ENCODE measurements at places on chromosomes 3 and 15.
A peak's percentile ranks its signal among the peaks of the same experiment; 100 is the strongest.

- H3K27me3 ChIP-seq = peaks cover 10% of the 10 kb centered on the region
- H3K36me3 ChIP-seq = no peaks in the 10 kb centered on the region
- H3K4me3 ChIP-seq = peak overlapping the region; percentile 64
- H3K4me1 ChIP-seq = peaks cover 6% of the 10 kb centered on the region
- H3K27ac ChIP-seq = no peak overlapping the region
- peak; percentile 21 for DNase-seq
Measured at GRCh38 chr15:66654739-66655375, 47.2 kb upstream of the SMAD6 start.

- peaks cover 92% of the 10 kb centered on the region for H3K4me1 ChIP-seq
- H3K27me3 ChIP-seq = no peaks in the 10 kb centered on the region
- peak overlapping the region; percentile 74 for H3K4me3 ChIP-seq
- DNase-seq = no peak
- H3K36me3 ChIP-seq = peaks cover 37% of the 10 kb centered on the region
- peak overlapping the region; percentile 76 for H3K27ac ChIP-seq
Measured at GRCh38 chr3:152383136-152383606, 114.4 kb downstream of the MBNL1 start.

DNA sequence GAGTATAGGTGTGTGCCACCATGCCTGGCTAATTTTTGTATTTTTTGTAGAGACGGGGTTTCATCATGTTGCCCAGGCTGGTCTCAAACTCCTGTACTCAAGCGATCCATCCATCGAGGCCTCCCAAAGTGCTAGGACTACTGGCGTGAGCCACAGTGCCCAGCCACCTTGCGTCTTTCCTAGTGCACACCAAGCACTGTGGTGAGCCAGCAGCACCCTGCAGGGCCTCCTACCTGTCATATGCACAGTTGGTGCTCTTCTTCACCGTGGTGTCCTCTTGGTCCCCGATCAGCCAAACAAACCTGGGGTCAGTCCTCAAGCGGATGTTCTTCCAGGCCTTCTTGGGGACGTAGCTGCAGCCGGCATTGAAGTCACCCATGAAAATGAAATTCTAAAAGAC, 13.2 kb downstream of the DNASE1L3 start:
- no peak for DNase-seq
- H3K4me1 ChIP-seq = peaks cover 6% of the 10 kb centered on the region
- H3K27me3 ChIP-seq = no peaks in the 10 kb centered on the region

GRCh38 chr3:183317271-183317670, 64.2 kb downstream of the B3GNT5 start:
- DNase-seq = no peak
- H3K4me3 ChIP-seq = no peak overlapping the region
- H3K27me3 ChIP-seq = peaks cover 3% of the 10 kb centered on the region
- H3K36me3 ChIP-seq = no peaks in the 10 kb centered on the region
- H3K4me1 ChIP-seq = peaks cover 11% of the 10 kb centered on the region
- H3K27ac ChIP-seq = no peak overlapping the region

DNA sequence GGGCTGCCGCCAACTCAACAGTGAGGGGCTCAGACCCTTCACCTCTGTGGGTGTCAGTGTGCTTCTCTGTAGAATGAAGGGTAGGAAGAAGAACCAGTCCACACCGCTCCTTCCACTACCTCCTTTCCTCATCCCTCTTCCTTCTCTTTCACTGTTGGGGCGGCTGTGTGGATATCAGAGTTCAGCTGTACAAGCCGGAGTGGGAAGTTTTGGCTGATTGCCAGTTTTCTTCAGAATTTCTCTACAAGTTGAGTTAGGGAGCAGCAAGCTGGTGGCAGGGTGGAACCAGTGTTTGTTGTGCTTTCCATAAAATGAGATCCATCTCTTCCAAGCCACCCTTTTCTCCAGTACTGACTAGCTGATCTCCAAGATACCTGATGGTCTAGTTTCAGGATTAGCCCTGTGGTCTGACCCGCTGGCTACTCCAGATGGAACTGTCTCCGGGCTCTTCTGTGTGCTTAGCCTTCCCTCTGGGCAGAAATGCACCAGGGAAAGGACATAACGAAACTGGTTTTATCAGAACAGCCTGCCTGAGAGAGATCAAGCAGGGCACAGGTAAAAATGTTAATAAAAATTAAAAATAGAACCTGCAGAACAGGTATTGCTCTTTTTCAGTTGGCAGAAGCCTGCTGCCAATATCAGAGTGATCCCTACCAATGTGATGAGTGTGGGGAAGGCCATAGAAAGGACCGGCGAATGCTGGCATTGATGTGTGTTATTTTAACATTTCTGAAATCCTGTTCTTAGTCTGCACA, 169.9 kb upstream of the TSC22D2 start:
- H3K27ac ChIP-seq = no peak overlapping the region
- H3K4me1 ChIP-seq = no peaks in the 10 kb centered on the region
- H3K27me3 ChIP-seq = peaks cover 5% of the 10 kb centered on the region
- no peak for DNase-seq

DNA sequence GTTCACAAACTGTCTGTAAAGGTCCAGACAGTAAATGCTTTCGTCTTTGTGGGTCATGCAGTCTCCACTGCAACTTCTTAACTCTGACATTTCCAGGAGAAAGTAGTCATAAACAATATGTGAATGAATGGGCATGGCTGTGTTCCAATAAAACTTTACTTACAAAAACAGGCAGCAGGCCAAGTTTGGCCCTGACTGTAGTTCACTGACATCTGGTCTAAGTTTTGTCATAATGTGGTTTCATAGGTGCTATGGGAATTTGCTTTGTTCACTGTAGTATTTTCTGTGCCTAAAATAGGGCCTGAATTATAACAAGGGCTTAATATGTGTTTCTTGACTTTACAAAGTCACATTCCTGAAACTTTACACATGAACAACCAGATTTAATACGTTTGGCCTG, 186.0 kb upstream of the KBTBD8 start:
- H3K27me3 ChIP-seq = peaks cover 4% of the 10 kb centered on the region
- H3K4me1 ChIP-seq = peaks cover 1% of the 10 kb centered on the region
- no peak overlapping the region for H3K4me3 ChIP-seq
- DNase-seq = no peak
- no peaks in the 10 kb centered on the region for H3K36me3 ChIP-seq
- no peak overlapping the region for H3K27ac ChIP-seq

- H3K4me1 ChIP-seq = no peaks in the 10 kb centered on the region
- H3K27ac ChIP-seq = no peak overlapping the region
- H3K27me3 ChIP-seq = peaks cover 8% of the 10 kb centered on the region
- H3K36me3 ChIP-seq = no peaks in the 10 kb centered on the region
Measured at GRCh38 chr3:104554425-104554824, 812.3 kb upstream of the ALCAM start.

GRCh38 chr3:131795390-131796090, 239.3 kb downstream of the CPNE4 start:
- H3K36me3 ChIP-seq = no peaks in the 10 kb centered on the region
- no peak overlapping the region for H3K27ac ChIP-seq
- H3K27me3 ChIP-seq = peaks cover 12% of the 10 kb centered on the region

DNA sequence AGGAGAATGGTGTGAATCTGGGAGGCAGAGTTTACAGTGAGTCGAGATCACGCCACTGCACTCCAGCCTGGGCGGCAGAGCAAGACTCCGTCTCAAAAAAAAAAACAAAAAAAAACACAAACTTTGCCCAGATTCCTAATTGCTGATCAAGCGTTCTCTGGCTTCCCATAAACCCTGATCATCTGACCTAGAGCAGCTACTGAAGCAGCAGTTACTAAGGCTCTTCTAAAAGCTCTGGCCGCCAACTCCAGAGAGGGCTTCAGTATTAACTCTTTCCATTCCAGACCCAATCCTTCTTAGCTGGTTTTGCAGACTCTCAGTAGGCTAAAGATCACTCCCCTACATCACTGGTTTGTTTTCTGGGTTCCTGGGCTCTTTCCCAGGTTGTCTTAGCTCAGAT, 201.6 kb downstream of the IGSF11 start:
- peaks cover 32% of the 10 kb centered on the region for H3K27me3 ChIP-seq
- H3K27ac ChIP-seq = no peak overlapping the region
- DNase-seq = no peak
- no peaks in the 10 kb centered on the region for H3K4me1 ChIP-seq

GRCh38 chr15:31974855-31975829, 55.2 kb upstream of the CHRNA7 start:
- no peak overlapping the region for H3K27ac ChIP-seq
- no peaks in the 10 kb centered on the region for H3K36me3 ChIP-seq

GRCh38 chr15:36432161-36432560, 147.3 kb upstream of the CDIN1 start:
- no peaks in the 10 kb centered on the region for H3K4me1 ChIP-seq
- H3K4me3 ChIP-seq = no peak overlapping the region
- no peak for DNase-seq
- no peaks in the 10 kb centered on the region for H3K36me3 ChIP-seq
- no peak overlapping the region for H3K27ac ChIP-seq

- no peak overlapping the region for H3K4me3 ChIP-seq
- no peak overlapping the region for H3K27ac ChIP-seq
- no peaks in the 10 kb centered on the region for H3K27me3 ChIP-seq
- no peaks in the 10 kb centered on the region for H3K4me1 ChIP-seq
Measured at GRCh38 chr3:193665370-193665989, 72.5 kb downstream of the OPA1 start.

GRCh38 chr15:90807074-90807785, 61.2 kb upstream of the FURIN start:
- H3K27me3 ChIP-seq = no peaks in the 10 kb centered on the region
- H3K36me3 ChIP-seq = peaks cover 42% of the 10 kb centered on the region
- no peak overlapping the region for H3K4me3 ChIP-seq
- peak overlapping the region; percentile 56 for H3K27ac ChIP-seq
- DNase-seq = no peak

GRCh38 chr3:25663347-25663868, 1.3 kb downstream of the TOP2B start:
- H3K27me3 ChIP-seq = no peaks in the 10 kb centered on the region
- peak overlapping the region; percentile 98 for H3K27ac ChIP-seq
- H3K4me1 ChIP-seq = peaks cover 54% of the 10 kb centered on the region
- DNase-seq = no peak

GRCh38 chr3:165837058-165837525, at the start of gene BCHE:
Gene BCHE, minus strand, starts transcription at chr3:165837423. Its CDS starts 6,390 bp downstream, at chr3:165831033.
- H3K27me3 ChIP-seq = no peaks in the 10 kb centered on the region
- no peak within 1 kb of the TSS for H3K4me3 ChIP-seq

- H3K27ac ChIP-seq = no peak overlapping the region
- H3K4me3 ChIP-seq = no peak overlapping the region
- peaks cover 12% of the 10 kb centered on the region for H3K27me3 ChIP-seq
Measured at GRCh38 chr15:73818308-73818985, 54.9 kb upstream of the TBC1D21 start.

GRCh38 chr15:72967811-72968530, 84.3 kb upstream of the NEO1 start:
- H3K27me3 ChIP-seq = peaks cover 24% of the 10 kb centered on the region
- no peak for DNase-seq
- H3K4me1 ChIP-seq = peaks cover 14% of the 10 kb centered on the region
- no peak overlapping the region for H3K27ac ChIP-seq
- H3K36me3 ChIP-seq = no peaks in the 10 kb centered on the region

GRCh38 chr15:41484937-41485625, 8.6 kb upstream of the ITPKA start:
- no peak overlapping the region for H3K4me3 ChIP-seq
- H3K27me3 ChIP-seq = no peaks in the 10 kb centered on the region
- H3K36me3 ChIP-seq = no peaks in the 10 kb centered on the region
- peaks cover 1% of the 10 kb centered on the region for H3K4me1 ChIP-seq
- H3K27ac ChIP-seq = no peak overlapping the region

DNA sequence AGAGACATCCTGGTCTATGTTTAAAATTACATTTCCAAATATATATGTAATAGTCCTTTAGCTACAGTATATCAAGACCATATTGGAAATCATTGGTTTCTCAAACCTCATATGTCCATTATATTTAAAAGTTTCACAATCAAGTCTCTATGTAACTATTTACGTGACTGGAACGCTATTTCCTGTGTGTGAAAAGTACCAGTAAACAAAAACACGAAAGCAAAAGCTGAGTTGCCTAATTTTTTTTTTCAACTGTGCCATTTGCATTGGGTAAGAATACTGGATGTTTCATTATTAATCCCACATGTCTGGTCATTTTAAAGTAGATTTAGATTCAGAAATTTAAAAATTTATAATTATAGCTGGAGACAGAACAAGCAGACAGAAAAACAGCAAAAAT, 381.4 kb downstream of the TBC1D5 start:
- H3K36me3 ChIP-seq = peaks cover 13% of the 10 kb centered on the region
- H3K4me3 ChIP-seq = no peak overlapping the region
- no peaks in the 10 kb centered on the region for H3K27me3 ChIP-seq
- no peak overlapping the region for H3K27ac ChIP-seq
- DNase-seq = no peak
- H3K4me1 ChIP-seq = no peaks in the 10 kb centered on the region

DNA sequence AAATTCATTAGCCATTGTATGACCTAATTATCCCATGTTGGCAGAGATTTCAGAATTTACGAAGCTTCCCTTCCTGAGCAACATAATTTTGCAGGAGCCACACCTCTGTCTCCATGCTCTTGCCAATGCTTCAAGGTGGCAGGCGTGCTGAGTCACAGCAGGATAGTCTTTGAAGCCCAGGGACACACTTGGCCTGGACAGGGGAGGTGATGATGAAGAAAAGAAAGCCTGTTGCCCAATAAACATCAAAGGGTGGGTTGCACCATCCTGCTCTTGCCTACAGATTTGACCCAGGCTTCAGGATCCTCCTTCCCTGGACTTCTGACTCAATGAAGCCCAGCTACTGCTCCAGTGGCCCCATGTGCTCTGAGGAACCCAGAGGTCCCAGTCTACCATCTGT, 117.1 kb downstream of the MINAR1 start:
- no peak overlapping the region for H3K27ac ChIP-seq
- H3K4me1 ChIP-seq = no peaks in the 10 kb centered on the region
- no peak overlapping the region for H3K4me3 ChIP-seq
- H3K27me3 ChIP-seq = peaks cover 17% of the 10 kb centered on the region

GRCh38 chr15:91214675-91215590, 114.9 kb downstream of the SV2B start:
- H3K27ac ChIP-seq = no peak overlapping the region
- no peak overlapping the region for H3K4me3 ChIP-seq
- no peaks in the 10 kb centered on the region for H3K36me3 ChIP-seq
- DNase-seq = no peak

DNA sequence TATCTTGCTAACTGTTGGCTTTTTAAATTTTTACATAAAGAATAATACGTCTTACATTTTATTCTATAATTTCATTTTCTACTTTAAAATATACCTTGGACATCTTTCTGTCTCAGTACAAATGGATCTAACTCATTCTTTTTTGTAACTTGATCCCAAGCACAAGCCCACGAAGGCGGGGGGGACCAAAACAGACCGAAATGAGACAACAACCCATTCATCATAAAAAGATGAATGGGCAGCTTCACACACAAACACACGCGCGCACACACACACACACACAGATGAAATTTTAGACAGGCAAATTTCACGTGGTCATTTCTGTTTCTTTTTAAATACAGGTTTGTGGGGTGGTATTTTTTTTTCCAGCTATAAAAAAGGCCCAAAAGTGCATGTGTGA, 271.3 kb upstream of the TOPAZ1 start:
- no peak overlapping the region for H3K4me3 ChIP-seq
- no peaks in the 10 kb centered on the region for H3K36me3 ChIP-seq

- peaks cover 29% of the 10 kb centered on the region for H3K4me1 ChIP-seq
- peak overlapping the region; percentile 93 for H3K4me3 ChIP-seq
- no peaks in the 10 kb centered on the region for H3K27me3 ChIP-seq
Measured at GRCh38 chr3:49788056-49788455, 1.7 kb upstream of the IP6K1 start.

GRCh38 chr3:58287354-58287753, 18.7 kb upstream of the RPP14 start:
- H3K36me3 ChIP-seq = peaks cover 18% of the 10 kb centered on the region
- no peak overlapping the region for H3K4me3 ChIP-seq
- H3K27me3 ChIP-seq = no peaks in the 10 kb centered on the region
- no peaks in the 10 kb centered on the region for H3K4me1 ChIP-seq
- no peak for DNase-seq
- no peak overlapping the region for H3K27ac ChIP-seq

GRCh38 chr15:90141646-90142045, 39.4 kb upstream of the IDH2 start:
- H3K4me1 ChIP-seq = peaks cover 21% of the 10 kb centered on the region
- no peak for DNase-seq
- no peaks in the 10 kb centered on the region for H3K27me3 ChIP-seq
- no peak overlapping the region for H3K4me3 ChIP-seq
- no peaks in the 10 kb centered on the region for H3K36me3 ChIP-seq
- no peak overlapping the region for H3K27ac ChIP-seq

All from naive thymus-derived CD8-positive, alpha-beta T cell (primary cell).